Fibroblast of upper back skin (primary cell): ENCODE measurements at places on chromosomes 11 and 22.
A peak's percentile ranks its signal among the peaks of the same experiment; 100 is the strongest.

GRCh38 chr11:67581469-67581868 lies 2.1 kb upstream of the GSTP1 start:
- DNase-seq, result no peak

- peak; percentile 71 for DNase-seq
These were observed 301.1 kb downstream of the BLID start for GRCh38 chr11:121814962-121815361.

DNA sequence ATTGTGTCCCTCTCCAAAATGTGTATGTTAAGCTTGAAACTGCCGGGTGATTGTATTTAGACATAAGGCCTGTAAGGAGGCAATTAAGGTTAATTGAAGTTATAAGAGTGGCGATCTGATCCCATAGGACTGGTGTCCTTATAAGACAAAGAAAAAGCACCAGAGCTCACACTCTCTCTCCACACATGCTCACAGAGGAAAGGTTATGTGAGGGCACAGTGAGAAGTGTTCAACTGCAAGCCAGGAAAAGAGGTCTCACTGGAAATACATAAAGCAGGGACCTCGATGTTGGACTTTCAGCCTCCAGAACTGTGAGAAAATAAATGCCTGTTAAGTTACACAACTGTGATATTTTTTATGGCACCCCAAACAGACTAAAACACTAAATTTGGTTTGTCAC lies 1233.8 kb upstream of the CNTN5 start:
- no peak for DNase-seq

DNA sequence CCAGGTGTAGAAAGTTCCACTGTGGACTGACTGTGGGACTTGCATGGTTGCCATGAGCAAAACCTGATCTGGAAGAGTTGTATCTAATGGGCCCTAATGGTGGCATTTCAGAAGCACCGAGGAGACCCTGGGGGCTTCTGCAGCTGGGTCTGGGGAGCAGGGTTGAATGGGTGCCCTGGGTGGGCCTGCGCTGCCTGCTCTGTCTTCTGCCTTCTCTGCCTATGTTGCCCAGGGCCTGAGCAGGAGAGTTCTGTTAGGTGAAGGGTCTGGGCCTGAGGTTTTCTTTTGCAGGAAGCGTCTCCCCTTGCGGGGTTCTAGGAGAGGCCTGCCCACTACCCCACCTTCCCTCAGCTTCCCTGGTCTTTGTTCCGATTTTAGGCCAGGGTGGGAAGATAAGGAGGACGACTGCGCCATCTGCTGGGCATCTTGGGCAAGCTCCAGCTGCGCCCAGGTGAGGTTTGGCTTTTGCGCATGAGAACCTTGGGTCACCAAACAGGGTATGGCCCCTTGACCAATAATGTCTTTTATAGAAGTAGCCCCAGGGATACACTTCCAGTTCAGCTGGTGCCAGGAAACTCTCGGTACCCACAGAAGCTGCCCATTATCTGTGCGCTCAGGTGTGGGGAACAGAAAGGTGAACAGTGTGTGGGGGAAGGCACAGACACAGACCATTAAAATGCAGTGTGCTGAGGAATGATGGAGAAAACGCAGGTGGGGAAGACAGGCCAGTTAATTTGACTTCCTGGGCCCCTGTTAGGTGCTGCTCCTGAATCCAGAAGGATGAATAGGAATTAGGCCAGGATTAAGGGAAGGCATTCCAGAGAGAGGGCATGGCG lies 23.2 kb downstream of the COMMD9 start:
- peak; percentile 48 for DNase-seq

- no peak for DNase-seq
These were observed 20.5 kb downstream of the PAX6 start for GRCh38 chr11:31790649-31791048.

DNA sequence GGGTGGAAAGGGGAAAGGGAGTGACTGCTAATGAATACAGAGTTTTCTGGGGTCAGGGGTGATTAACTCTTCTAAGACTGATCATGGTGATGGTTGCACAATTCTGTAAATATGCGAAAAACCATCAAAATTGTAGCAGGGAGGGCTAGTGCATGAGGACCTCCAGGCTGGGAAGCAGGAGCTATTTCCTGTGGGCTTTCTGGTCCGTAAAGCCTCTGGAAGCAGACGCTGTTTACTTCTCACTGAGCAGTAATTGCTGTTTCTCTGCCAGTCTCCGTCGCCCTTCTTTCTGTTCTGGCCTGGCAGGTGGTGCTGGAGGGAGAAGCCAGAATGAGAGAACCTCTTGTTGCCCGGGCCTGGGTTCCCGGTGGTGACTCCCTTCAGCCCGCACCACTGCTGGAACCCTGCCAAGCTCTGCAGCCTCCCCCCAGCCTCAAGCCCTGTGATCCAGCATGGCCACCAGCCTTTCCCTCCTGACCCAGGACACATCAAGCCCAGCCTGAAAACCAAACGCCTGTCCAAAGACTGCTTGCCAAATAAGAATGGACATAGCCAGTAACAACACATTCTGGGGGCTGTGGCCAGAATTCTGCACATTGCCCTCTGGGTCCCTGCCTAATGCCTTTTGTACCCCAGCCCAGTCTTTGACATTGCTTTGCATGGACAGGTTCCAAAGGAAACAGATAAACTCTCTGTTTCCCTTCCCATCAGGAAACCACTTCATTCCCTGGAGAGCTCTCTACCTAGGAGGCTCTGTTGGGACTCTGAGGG lies 201.0 kb upstream of the NAV2 start:
- DNase-seq, result peak; percentile 16

DNA sequence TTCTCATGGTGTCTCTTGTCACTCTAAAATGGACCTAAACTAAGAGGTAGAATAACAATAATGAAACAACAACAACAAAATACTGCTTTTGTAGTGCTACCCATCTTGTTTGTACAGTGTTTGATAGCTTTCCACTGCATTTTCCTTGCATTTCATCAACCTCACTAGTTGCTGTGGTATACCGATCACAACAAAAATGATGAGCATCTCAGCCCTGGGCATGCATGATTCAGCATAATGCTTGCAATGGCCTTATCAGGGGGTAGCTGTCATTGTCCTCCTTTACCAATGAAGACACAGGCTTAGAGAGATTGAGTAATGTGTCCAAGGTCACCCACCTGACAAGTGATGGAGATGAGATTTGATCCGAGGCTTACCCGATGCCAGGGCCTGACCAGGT lies 682.5 kb downstream of the NTM start:
- DNase-seq, result no peak

DNA sequence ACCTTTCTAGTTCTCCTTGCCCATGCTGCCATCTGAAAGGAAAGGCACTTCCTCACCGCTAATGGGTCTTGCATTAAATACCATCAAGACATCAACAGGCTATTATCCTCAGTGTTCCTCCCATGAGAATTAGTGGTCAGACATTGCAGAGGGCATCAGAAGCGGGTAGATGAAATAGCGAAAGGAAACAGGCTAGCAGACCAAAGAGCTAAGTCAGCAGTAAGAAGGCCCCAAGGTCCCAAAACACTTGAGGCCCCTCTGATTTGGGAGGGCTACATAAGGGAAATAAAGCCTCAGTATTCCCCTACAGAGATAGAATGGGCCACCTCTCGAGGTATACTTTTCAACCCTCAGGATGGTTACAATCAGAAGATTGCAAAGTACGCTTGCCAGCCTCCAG lies 12.9 kb downstream of the KCNJ11 start:
- no peak for DNase-seq

DNA sequence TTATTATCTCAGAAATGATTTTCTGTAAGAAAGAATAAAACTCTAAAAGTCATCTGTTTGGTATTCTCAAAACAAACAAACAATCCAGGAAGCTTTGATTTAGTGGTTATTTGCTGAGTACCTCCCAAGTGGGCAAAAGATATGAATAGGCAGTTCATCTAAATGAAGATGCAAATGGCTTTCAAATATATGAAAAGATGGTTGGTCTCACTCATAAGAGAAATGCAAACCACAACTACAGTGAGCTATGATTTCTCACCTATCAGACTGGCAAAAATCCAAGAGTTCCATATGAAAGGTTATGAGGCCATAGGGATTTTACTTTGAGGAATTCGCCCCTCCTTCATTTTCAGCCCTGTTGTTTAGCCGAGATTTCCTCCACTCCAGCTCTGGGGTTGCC lies 11.3 kb upstream of the P2RY2 start:
- DNase-seq, result no peak

DNA sequence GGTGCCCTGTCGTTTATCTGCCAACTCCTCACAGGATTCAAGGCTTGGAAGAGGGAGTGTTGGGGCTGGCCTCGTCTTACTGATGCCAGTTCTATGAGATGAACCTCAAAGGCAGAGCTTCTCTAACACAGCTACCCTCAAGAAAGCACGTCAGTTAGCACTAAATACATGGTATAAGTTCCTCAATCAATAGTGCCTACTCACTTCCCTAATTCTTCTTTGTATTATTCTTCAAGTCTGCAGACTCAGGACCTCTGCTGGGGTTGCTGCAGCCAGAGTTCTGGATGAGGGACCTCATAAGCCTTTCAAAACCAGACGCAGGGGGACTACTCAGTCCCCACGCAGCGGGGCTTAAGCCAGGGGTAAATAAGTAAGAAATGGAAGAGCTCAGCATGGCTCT lies 118.3 kb downstream of the VPREB1 start:
- no peak for DNase-seq

- peak; percentile 28 for DNase-seq
These were observed 109.3 kb downstream of the FBXO7 start for GRCh38 chr22:32583921-32584335.

DNA sequence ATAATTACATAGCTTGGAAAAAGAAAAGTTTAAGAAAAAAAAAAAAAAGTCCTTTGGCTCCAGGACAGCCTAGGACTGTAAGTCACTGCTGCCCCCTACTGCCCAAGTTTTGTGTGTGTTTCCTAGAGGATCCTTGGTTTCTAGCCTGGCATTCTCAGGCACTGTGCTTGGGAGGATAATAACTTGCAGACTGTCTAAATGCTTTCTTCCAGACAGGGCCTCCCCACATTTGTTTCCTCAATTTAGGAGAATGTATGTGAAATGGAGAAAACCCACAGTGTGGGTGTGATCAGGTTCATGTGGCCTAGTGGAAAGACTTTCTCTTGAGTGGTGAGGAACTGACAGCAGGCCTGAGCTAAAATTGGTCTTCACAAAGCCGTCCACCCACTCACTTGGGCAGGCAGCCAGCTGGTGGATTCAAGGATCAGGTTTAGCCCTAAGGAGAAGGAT lies 191.0 kb downstream of the NAV2 start:
- DNase-seq, result peak; percentile 83

- DNase-seq, result peak; percentile 19
These were observed 3.6 kb downstream of the MYBPC3 start for GRCh38 chr11:47348859-47349258.

DNA sequence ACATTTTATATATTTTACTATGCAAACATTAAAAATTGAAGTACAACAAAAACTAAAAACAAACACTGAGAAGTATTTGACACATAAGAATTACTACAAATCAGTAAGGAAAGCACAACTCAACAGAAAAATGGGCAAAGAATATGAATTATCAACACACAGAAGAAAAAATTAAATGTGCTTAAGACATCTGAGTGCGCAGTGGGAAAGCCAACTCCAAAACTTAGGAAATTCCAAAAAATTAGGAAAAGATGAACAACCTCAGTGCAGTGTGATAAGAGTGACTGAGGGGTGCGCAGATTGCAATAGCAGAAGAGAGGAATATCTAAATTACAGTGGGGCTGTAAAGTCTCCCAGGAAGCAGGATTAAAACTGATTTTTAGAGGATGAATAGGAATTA lies 1.9 kb upstream of the TMEM41B start:
- no peak for DNase-seq

DNA sequence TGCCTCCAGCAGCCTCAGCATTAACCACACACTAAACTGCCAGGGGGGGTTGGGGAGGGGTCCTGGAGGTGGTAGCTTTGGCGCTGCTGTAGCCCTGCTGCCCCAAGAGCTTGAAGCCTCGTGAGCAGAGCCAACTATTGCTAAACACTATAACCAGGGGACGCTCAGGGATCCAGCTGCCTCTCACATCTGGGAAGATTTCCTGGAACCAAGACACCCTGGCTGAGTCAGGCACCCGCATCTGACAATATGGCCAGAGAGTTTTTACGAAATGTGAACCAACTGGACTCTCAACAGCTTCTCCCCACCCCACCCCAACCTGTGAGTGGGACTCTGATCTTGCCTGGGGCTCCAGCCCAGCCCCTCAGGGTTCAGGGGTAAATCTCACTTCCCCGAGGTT lies 14.3 kb downstream of the C1QTNF6 start:
- peak; percentile 43 for DNase-seq

- no peak for DNase-seq
These were observed 26.1 kb upstream of the CARD16 start for GRCh38 chr11:105071089-105071732.

- no peak for DNase-seq
These were observed 67.5 kb upstream of the NNMT start for GRCh38 chr11:114228435-114229411.

DNA sequence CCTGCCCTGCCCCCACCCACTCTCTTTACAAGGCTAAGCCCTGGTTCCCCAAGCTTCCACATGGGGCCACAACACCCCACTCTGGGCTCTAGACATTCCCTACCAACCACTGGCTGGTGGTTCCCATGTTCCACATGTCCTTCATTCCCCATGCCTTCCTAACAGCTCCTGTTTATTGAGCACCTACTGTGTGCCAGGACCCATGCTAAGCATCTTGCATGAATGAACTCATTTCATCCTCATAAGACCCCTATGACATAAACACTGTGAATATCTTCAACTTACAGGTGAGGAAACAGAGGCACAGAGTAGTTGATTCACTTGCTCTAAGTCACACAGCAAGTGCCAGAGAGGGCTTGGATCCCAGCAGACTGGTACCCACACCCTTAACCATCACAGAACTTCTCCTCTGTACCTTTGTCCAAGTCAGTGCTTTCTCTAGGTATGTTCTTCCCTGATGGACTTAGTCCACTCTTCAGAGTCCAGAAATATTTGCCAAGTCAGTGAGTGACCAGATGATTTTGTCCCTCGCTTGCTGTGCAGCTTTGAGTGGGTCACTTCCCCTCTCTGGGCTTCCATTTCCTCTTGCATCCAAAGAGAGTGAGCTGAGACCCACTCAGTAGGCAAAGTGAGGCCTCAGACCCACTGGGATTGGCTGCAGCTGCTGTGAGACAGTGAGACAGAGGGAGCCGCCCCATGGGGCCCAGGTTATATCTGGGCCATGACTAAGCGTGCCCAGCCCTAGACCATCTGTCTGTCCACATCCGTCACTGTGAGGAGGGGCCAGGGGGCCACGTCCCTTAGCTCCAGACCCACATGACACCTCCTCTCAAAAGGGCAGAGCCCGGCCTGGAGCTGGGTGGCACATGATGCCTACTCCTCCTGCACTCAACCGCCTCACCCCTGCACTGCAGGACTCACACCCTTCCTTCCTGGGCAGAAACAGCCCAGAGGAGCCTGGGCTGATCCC lies 132.4 kb downstream of the MN1 start:
- peak; percentile 58 for DNase-seq

GRCh38 chr11:117980280-117980679 lies 5.9 kb upstream of the IL10RA start:
- no peak for DNase-seq
